ENCODE measurements at places on chromosomes 16 and 17. TPM values are rescaled to one million over a fixed set of nuclear protein-coding genes. Genes with fewer than 3 reads are reported as not detected.

- no peaks in the 10 kb centered on the region for H3K4me1 ChIP-seq
Measured at GRCh38 chr17:82933911-82934310, 94.1 kb upstream of the ZNF750 start.

The SLC13A2 gene
- not detected for total RNA-seq

DNA sequence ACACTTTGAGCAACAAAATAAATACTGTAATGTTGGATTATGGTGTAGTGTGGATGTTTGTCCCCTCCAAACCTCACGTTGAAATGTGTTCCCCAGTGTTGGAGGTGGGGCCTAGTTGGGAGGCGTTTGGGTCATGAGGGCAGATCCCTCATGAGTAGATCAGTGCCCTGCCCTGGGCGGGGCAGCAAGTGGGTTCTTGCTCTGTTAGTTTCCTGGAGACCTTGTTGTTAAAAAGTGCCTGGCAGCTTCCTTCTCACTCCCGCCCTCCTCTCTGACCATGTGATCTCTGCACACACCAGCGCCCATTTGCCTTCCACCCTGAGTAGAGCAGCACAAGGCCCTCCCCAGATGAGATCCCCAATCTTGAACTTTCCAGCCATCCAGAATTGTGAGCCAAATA is 67.7 kb downstream of the MPRIP start:
- no peak overlapping the region for H3K27ac ChIP-seq
- no peaks in the 10 kb centered on the region for H3K27me3 ChIP-seq
- peaks cover 29% of the 10 kb centered on the region for H3K4me1 ChIP-seq
- no peaks in the 10 kb centered on the region for H3K36me3 ChIP-seq
- DNase-seq: no peak

GRCh38 chr17:4072487-4073157 is 70.2 kb downstream of the ZZEF1 start:
- no peaks in the 10 kb centered on the region for H3K4me1 ChIP-seq
- H3K36me3 ChIP-seq: peaks cover 14% of the 10 kb centered on the region
- H3K27ac ChIP-seq: no peak overlapping the region

The KRTAP4-5 gene
- total RNA-seq: not detected

DNA sequence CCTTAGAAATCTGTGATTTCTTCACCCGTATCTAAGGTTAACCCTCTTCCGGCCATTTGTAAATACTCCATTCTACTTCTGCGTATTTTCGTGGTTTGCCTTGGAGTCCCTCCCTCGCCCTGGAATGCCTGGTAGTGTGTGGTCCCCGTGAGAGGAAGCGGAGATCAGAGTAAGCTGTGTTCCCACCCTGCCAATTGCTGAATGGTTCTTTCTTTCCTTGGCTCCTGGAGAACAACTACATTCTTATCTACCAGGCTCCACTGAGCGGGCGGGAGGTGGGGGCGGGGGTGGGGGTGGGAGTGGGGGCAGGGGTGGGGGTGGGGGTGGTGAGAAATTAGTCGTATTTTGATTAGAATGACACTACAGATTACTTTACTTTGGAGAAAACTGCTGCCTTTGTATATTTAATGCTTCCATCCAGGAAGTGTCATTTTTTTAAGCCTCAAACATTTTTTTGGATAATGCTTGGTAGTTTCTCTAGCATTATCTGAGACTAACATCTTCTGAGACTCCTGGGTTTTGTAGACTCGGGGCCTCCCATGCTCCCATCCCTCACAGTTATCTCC is 20.9 kb upstream of the FASN start:
- H3K4me1 ChIP-seq: peaks cover 50% of the 10 kb centered on the region
- no peaks in the 10 kb centered on the region for H3K27me3 ChIP-seq
- no peaks in the 10 kb centered on the region for H3K36me3 ChIP-seq
- peak overlapping the region; percentile 63 for H3K4me3 ChIP-seq
- no peak for DNase-seq
- peak overlapping the region; percentile 57 for H3K27ac ChIP-seq

The MOSMO gene
- total RNA-seq: 17.8 TPM

The CD300LG gene
- not detected for total RNA-seq

All from neural crest cell (in vitro differentiated cells).